ENCODE measurements at places on chromosomes 16 and 17.

- peak; percentile 54 for DNase-seq
Measured at GRCh38 chr16:20383106-20384029, 21.2 kb downstream of the PDILT start.

GRCh38 chr17:57085448-57086068, 512 bp downstream of the AKAP1 start:
- DNase-seq, result peak; percentile 47

DNA sequence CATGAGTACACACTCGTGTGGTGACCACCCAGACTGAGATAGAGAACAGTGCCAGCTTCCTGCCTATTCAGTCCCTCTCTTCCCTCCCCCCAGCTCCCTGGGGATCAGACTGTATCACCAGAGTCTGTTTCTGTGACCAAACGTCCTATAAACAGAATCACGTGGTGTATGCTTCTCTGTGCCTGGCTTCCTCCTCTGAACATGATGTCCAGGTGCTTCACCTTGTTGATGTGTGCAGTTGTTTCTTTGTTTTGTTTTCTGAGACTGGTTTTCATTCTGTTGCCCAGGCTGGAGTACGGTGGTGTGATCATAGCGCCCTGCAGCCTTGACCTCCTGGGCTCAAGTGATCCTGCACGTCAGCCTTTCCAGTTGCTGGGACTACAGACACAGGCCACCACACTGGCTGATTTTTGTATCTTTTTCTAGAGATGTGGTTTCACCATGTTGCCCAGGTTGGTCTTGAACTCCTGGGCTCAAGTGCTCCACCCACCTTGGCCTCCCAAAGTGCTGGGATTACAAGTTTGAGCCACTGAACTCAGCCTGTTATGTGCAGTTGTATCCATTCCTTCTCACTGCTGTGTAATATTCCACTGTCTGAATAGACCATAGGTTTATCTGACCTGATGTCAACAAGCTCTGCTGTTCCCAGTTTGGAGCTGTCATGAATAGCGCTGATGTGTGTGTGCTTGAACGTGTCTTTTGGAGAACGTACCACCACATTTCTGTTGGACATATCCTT, 28.9 kb upstream of the PRM1 start:
- no peak for DNase-seq

- DNase-seq, result no peak
Measured at GRCh38 chr16:89506113-89506504, 2.1 kb upstream of the SPG7 start.

- DNase-seq, result no peak
Measured at GRCh38 chr17:81379523-81379942, 15.7 kb upstream of the BAHCC1 start.

- no peak for DNase-seq
Measured at GRCh38 chr17:57086069-57086930, 1.3 kb downstream of the AKAP1 start.

DNA sequence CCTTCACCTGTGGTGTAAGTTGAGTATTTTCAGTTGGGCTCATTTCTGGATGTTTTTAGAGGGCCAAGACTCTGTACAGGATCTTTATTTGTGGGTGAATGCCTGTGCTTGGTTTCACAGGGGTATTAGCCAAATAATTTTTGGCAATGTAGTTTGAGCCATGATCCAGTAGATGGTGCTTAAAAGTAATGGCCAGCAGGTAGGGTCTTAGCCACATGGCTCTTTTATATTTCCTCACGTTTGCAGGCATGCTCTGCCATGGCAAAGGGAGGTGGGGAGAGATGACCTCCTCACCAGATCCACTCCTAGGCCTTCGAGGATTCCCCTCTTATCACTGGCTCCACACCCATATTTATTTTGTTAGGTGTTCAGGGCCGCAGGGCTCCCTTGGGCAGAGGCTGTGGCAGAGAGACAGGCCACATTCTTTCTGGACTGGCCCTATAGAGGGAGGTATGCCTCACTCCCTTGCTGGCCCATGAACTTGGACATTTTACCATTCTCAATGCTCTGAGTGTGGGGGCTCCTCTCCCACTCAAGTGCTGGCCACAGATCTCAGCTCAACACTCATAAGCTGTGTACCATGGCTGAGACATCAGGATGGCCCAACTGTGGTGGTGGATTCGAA, 417.1 kb downstream of the XYLT1 start:
- no peak for DNase-seq

DNA sequence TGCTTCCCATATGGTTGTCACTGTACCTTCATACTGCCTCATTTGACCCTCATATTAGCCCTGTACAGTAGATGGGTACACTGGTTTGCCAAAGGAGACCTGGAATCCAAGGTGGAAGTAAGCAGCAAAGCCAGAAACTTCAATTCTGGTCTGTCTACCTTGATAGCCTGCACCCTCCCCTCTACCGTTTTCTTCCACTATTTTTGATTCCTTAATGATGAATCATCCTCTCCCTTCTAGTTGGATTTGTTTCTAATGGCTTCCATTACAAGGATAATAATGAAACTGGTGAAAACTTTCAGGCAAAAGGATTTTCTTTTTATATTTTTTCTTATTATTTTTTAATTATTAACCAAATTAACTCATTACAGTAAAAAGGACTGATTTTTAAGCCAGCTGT, 17.3 kb downstream of the TAC4 start:
- DNase-seq, result no peak

DNA sequence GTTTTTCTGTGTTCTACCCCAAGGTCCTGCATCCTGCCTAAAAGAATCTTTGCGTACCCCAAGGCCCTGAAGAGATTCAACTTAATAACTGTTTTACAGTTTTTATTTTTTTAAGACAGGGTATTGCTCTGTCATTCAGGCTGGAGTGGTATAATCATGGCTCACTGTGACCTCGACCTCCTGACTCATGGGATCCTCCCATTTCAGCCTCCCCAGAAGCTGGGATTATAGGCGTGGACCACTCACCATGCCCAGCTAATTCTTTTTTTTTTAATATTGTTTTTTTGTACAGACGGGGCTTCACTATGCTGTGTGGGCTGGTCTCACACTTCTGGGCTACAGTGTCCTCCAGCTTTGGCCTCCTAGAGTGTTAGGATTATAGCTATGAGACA, 9.3 kb upstream of the FAAP100 start:
- no peak for DNase-seq

- DNase-seq, result no peak
Measured at GRCh38 chr17:49013311-49014213, 16.4 kb downstream of the IGF2BP1 start.

DNA sequence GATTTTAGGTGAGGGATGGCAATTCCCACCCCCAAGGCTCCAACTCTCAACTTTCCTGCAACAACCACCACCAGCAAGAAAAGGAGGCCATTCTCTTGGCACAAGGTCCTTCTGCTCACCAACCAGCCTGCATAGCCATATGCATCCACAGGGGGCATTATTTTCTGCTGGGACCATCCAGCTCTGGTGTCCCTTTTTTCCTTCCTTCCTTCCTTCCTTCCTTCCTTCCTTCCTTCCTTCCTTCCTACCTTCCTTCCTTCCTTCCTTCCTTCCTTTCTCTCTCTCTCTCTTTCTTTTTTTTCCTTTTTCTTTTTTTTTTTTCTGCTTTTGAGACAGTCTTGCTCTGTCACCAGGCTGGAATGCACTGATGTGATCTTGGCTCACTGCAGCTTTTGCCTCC, 21.1 kb upstream of the COX10 start:
- no peak for DNase-seq

DNA sequence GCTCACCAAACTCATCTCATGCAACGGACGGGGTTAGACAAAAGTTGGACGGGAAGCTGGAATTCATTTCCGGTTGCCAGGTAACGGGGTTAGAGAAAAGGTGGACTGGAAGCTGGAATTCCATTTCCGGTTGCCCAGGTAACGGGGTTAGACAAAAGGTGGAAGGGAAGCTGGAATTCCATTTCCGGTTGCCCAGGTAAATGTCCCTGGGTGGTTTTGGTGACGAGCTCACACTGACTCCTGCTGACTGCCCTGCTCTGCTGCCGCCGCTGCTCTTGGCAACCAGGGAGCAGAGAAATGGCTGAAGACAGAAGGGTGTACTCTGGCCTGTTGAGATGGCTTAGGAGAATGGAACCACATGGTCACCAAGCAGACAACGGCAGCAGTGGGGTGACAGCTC, 170.3 kb upstream of the RPH3AL start:
- no peak for DNase-seq

DNA sequence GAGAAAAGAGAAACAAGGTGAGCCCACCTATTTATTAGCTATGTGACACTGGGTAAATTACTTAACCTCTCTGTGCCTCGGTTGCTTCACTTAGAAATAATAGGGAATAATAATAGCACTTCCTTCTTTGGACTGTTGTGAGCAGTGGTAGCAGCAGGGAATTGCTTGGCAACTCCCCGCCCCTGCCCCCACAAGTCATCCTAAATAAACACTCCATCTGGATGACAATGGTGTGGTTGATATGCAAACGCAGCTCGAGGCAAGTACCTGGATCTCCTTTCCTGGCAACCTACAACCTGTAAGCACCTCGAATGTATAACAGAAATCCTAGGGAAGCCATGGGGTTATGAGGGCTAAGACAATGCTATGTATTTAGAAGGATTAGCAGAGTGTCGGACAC, 9.1 kb downstream of the TEKT3 start:
- DNase-seq, result no peak

DNA sequence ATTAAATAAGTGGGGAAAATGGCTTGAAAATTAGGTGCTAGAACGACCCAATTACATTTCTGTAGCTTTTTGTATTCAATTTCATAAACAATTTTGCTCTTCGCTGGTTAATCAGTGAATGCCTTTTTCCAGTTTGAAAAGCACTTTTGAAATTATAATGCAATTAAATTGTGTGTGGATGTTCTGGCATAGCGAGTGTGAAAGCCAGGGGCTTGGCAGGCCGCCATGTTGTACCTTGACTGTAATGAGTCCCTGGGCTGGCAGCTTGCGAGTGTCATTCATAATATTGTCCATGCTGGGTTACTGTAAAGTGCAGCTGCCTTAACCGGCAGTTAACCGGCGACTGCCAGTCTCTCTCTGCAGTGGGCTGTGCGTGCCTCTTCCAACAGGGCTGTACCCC, 177.8 kb downstream of the CCDC182 start:
- DNase-seq, result no peak

DNA sequence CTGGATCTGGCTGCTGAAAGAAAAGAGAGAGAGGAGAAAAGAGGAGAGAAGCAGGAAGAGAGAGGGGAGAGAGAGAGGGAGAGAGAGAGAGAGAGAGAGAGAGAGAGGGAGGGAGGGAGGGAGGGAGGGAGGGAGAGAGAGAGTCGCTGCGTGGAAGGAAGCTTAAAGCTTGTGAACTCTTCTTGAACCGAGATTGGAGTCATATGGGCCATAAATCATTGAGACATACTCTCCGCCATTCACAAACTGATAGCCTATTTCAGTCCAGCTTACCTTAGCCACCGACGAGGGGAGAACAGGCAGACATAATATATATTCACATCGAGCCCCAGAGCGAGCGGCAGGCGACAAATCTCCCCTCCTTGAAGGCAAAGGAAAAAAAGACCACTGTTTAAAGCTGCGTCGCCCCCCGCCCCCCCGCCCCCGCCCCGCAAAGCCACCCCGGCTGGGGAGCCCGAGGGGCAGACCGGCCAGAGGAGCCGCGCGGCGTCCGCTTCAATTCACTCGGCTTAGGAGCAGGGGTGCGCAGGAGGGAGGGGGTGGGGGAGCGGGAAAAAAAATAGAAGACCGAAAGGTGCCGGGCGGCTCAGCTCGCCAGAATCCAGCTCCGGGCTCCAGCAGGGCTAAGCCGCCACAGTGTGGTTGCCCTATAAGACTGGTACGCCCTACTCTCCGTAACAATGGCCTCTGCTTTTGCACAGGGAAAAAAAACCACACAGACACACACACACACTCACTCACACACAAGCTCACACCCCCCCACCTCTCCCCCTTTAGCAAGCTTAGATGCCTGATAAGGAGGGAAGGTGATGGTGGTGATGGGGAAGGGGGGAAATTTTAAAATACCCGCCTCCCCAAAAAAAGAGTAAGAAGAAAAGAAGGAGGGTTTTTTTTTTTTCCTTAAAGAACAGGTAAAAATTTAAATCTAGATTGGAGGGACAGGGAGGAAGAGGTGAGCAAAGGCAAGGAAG, 10.6 kb upstream of the HOXB2 start:
- DNase-seq, result no peak

DNA sequence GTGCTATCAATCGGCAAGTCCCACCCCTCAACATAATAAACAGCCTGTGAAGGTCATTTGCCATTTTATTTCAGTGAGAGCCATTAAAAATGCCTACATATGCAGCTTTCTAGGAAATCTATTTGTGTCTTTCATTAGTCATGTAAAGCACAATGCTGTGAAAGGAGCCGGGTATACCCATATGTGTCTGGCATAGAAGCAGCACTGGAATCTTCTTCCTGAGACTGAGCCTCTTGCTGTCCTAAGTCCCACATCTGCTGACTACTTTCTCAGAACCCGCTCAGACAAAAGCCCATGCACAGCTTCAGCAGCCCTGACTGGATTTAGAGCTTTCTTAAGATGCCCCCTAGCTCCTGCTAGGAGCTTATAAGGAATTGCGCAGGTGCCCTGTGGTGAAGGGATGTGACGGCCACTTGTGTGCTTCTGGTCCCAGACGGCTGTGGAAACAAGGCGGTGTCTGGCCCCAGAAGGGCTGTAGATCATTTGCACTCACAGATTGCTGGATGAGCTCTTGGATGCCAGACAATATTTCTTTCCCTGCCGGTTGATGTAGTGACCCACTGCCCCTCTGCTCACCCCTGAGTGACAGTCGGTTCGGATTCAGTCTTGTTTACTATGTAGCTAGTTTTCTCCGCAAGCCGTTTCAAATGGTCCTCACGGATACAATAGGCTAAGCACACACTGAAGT, 172.2 kb downstream of the ANKFN1 start:
- no peak for DNase-seq

DNA sequence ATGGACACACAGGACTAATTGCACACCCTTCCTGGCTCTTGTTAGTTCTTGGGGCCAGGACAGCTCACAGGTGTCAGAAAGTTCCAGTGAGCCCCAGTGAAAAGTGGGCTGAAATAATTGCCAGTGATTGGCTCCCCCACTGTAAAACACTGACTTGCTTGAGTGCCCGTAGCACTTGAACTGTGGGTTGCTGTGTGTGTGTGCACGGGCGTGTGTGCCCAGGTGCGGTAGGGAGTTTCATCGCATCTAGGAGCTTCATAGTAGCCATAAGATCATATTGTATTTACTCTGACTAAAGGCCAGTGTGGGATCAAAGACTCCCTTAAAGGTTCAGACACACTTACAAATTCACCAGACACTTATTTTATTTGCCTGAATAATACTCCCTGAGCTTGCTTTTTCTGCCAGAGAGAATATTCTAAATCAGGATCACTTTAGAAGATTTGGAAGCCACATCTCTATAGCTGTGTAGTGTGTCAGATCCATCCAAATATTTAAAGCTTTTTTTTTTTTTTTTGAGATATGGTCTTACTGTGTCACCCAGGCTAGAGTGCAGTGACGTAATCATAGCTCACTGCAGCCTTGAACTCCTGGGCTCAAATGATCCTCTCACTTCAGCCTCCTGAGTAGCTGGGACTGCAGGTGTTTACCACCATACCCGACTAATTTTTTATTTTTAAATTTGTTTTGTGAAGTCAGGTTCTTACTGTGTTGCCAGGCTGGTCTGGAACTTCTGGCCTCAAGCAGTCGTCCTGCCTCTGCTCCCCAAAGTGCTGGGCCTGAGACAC, 11.4 kb downstream of the UNK start:
- no peak for DNase-seq

GRCh38 chr16:85460252-85461021, 152.7 kb upstream of the GSE1 start:
- DNase-seq, result no peak

All from stimulated activated CD4-positive, alpha-beta T cell treated with anti-CD3 and anti-CD28 coated beads, Interleukin-2, amount 100 ng/mL, for 48 hours (primary cell).